Epithelial cell of proximal tubule (primary cell): ENCODE measurements at places on chromosomes 16 and 17.

DNA sequence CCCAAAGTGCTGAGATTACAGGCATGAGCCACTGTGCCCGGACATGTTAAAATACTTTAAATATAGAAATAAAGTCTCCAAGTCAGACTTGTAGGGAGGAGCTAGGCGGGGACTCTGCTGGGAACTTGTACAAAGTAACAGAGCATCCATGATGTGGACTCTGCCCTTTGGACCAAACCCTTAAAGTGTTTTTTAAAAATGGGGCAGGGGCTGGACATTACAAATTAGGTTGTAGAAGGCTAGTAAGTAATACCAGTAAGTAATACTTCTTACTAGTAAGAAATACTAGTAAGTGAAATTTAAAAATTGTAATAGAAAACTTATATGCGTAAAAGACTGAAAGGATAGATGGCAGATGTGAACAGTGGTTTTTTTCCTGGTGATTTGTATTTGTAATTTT, 9.7 kb upstream of the SPATA32 start:
- DNase-seq = no peak

DNA sequence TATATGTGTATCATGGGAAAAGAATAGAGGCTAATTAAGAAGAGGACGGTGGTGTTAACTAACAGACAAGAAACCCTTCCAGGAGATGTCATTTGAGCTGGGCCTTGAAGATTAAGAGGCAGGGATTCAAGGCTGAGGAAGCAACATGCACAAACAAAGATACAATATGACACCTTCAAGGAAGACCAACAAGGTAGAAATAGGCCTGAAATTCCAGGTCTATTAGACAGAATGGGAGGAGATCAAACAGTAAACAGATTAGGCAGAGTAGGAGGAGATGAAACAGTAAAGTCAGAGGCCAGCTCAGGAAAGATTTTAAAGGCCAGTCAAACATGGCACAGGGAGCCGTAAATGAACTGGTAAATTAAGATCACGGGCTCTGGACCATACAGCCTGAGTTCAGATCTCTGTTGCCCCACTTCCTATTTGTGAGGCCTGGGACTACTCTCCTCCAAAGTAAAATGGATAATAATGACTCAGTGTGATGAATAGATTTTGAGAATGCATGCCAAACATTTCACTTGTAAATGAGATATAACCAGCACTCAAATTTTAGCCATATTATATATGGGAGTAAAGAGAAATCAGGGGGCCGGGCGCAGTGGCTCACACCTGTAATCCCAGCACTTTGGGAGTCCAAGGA, 38.9 kb downstream of the USP31 start:
- DNase-seq = no peak

- no peak for DNase-seq
These were observed 35.8 kb downstream of the LITAF start for GRCh38 chr16:11550791-11551498.

GRCh38 chr16:83354015-83354414, 453.8 kb upstream of the HSBP1 start:
- DNase-seq = no peak

DNA sequence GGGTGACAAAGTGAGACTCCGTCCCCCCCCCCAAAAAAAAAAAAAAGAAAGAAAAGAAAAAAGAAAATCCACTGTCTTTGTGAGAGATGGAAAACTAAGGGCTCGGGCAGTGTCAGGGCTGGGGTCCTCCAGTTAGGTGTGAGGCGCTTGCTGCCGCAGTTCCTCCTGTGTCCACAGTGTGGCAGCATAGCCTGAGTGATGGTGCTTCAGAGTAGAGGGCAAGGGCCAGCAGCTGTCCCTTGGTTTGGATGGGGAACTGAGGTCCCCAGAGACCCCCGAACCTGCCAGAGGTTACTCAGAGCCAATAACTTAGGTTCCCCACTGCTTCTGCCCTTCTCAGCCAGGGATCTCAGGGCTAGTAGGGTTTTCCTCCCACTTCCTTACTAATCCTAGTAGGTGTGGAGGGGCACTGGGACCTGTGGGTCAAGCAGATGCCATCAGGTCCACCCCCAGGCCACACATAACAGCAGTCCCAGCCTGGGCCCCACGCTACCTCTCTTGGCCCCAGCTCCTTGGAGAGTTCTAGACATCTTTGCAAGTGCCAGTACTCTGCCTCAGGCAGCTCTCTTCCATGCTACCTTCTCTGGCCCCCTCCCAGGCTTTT, 7.9 kb upstream of the LLGL1 start:
- no peak for DNase-seq

DNA sequence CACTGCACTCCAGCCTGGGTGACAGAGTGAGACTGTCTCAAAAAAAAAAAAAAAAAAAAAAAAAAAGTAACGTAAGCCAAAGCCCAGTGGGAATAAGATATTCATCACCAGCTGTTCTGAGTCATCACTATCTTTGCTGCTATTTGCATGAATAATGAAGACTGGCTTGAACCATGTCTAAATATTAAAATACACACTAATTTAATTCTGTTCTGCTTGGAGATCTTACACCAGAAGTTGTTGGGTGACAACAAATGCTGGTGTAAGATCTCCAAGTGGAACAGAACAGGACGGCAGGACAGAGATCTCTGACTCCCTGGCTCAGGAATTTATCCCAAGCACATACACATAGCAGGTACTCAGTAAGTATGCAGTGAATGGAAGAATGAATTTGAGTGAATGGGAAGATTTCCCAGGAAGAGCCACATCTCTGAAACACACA, 19.6 kb downstream of the DNAH17 start:
- peak; percentile 61 for DNase-seq

DNA sequence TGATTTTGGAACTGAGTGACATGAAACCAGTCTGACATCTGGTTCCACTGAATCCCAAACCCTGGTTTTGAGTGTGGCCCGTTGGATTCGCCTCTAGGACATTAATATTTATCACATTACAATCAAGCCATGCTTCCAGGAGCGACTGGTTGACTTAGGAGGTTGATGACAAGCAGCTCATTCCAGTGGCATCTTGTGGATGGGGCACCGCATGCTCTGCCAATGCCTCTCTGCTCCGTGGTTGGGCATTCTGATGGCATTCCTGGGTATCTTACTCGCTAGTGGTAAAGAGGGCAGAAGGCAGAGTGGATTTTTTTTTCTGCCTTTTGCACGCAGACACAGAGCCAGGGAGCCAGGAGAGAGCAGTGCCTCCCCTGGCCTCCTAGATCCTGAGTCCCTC, 31.4 kb downstream of the CACNG4 start:
- no peak for DNase-seq

- DNase-seq = no peak
These were observed 23.3 kb upstream of the CDRT4 start for GRCh38 chr17:15490634-15491261.

DNA sequence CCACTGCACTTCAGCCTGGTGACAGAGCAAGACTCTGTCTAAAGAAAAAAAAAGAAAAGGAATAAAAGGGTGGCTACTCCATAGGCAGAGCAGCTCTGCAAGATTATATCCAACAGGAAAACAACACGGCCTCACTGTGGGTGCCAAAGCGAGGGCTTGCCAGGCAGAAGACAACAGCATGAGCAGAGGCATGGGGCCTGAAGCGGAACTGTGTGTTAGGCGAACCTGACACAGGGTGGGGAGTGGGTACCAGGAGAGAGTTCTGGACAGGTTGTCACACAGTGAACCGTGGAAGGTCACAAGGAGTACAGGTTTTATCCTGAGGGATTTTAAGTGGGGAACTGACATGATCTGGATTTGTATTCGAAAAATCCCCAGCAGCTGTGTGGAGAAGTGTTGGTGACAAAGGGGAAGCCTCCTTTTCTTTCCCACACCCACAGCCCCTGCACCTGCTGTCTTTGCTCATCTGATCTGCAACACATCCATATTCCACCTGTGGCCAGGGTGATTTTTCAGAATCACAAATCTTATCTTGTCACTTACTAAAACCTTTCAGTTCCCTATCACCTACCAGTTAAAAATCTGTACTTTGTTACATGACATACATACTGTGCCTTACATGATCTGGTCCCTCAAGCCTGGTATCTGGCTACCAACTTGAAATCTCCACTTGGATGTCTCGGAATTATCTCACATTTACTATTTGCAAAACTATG, 23.2 kb upstream of the ARHGAP17 start:
- no peak for DNase-seq

- DNase-seq = no peak
These were observed 4.1 kb upstream of the MSLN start for GRCh38 chr16:756428-756827.

- DNase-seq = no peak
These were observed 96.4 kb upstream of the C16orf82 start for GRCh38 chr16:26970292-26970691.

GRCh38 chr16:70789595-70790447, 11.1 kb downstream of the VAC14 start:
- no peak for DNase-seq

GRCh38 chr17:18858567-18859245, 775 bp downstream of the PRPSAP2 start:
- no peak for DNase-seq

GRCh38 chr16:20104563-20105183, 31.0 kb upstream of the GPR139 start:
- DNase-seq = no peak

- DNase-seq = no peak
These were observed 41.2 kb downstream of the RAB11FIP3 start for GRCh38 chr16:466651-467050.

- no peak for DNase-seq
These were observed 2.1 kb upstream of the MRC2 start for GRCh38 chr17:62625184-62625869.

GRCh38 chr17:16281351-16281750, 64.3 kb downstream of the PIGL start:
- DNase-seq = no peak

DNA sequence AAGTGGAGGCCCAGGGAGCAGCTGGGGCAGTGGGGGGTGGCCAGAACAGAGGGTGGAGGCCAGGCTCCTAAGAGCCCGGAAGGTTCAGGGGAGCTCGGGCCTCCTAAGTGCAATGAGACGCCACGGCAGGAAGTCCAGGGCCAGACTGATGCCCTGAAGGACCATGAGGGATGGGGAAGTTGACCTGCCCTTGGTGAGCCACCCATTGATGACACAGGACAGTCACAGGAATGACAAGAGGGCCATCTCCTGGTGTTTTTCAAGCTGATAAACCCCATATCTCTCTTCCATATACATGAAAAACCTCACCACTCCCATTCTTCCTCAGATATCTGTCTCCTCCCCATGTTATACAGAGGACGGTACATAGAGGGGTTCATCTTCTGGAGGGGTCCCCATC, 5.8 kb upstream of the MRPL58 start:
- no peak for DNase-seq

- no peak for DNase-seq
These were observed 171.1 kb downstream of the SALL1 start for GRCh38 chr16:50979806-50980620.

GRCh38 chr17:40058186-40058784, 4.1 kb upstream of the MED24 start:
- DNase-seq = no peak

GRCh38 chr17:46942441-46943217, 19.7 kb downstream of the GOSR2 start:
- DNase-seq = no peak

- DNase-seq = no peak
These were observed 127.9 kb upstream of the CDH11 start for GRCh38 chr16:65249768-65250167.

DNA sequence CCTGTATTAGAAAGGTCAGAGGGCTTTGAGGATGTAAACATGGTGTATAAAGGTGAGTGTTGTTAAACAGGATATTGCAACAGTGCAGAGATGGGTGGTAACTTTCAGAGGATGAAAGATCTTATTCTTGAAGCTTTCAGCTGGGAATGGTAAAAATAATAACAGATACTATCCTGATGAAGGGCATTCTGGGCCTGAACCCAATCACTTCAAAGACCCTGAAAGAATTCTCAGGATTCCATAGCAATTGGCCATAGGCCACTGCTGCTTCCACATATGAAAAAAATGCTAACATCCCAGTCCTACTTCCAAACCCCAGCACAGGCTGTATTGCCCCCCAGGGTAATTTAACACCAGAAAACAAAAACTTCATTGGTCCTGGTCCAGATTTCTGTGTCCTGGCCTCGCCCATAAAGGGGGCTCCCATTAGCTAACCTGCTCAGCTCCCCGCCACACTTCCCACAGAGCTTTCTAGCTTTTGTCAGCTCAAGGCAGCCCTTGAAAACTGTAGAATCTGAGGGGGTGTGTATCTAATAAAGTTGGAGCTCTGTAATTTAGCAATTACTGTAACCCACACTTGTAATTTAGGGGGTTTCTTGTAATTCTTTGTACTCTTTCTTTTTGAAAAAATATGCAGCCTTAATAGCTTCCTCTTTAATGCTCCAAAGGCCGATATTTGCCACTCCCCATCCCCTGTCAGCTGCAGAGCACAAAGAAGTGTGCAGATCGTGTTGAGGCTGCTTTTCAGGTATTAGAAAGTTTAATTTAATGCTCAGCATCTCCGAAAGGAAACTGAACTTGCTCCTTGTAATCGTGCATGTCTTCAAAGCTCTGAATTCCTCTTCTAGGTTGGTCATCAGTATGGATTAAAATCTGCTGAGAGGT, 371.5 kb downstream of the SEC14L1 start:
- DNase-seq = no peak

DNA sequence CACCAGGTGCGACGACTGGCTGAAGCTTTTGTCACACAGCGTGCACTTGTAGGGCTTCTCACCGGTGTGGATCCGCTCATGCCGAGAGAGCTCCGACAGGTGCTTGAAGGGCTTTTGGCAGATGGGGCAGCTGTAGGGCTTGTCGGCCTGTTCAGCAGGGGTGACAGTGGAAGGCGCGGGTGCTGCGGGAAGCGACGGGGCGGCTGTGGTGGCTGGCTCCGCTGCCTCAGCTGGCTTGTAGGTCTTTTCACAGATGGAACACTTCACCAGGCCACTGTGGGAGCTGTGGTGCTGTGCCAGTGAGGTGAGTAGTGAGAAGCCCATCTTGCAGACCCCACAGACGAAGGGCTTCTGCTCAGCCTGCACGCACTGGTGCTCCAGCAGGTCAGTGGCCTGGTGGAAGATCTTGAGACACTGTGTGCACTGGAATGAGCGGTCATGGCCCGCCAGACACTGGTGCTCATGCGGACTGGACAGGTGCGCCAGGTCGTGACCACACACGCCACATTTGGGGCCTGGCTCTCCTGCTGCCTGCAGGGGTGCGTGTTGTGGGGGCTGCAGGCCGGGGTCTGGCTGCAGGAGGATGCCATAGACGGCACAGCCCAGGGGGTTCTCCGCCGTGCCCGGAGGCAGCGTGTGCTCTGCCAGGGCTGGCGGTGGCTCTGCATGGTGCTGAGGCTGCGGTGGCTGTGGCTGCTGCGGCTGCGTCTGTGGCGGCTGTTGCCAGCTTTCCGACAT, 2.8 kb downstream of the ZNF319 start:
- DNase-seq = no peak
